ENCODE measurements at places on chromosomes 1 and 21. TPM values are rescaled to one million over a fixed set of nuclear protein-coding genes. Genes with fewer than 3 reads are reported as not detected.

DNA sequence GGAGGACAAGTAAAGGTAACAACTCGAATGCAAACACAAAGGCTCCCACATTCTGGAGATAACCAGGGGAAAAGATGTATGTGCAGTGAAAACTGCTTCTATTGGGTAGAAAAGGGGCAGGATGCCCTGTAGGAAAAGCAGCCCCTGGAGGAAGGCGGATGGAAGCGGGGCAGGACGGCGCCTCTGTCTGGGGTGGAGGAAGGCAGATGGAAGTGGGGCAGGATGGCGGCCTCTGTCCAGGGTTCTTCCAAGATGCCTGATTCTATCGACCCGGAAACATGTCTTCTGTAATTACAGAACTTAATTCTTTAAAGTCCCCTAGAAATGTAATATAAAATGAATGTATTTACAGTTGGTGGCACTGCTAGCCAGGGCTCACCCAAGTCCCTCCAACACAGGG lies 24.0 kb upstream of the LRRC47 start:
- DNase-seq: no peak
- no peaks in the 10 kb centered on the region for H3K4me1 ChIP-seq
- no peaks in the 10 kb centered on the region for H3K27me3 ChIP-seq
- H3K27ac ChIP-seq: no peak overlapping the region
- peaks cover 4% of the 10 kb centered on the region for H3K36me3 ChIP-seq

Gene LRRIQ3
- total RNA-seq: 0.26 TPM

DNA sequence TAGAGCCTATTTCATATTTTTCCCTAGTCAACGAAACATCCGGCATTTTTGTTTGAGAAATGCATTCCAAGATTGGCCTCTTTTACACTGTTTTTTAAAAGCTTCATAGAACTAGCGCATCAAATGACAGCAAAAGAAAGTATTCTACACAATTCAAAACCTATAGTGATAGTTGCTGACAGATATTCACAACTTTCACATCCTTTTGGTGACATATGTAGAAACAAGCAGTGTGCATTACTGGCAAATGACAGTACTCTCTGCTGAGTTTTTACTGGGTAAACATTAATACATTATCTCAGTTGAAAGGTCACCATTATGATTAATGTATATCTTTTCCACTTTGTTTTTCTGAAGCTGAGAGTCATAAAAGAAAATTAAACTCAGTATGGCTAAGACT lies 135.4 kb upstream of the RGS18 start:
- H3K36me3 ChIP-seq: no peaks in the 10 kb centered on the region
- H3K4me3 ChIP-seq: no peak overlapping the region
- DNase-seq: no peak
- H3K27ac ChIP-seq: no peak overlapping the region
- no peaks in the 10 kb centered on the region for H3K27me3 ChIP-seq

DNA sequence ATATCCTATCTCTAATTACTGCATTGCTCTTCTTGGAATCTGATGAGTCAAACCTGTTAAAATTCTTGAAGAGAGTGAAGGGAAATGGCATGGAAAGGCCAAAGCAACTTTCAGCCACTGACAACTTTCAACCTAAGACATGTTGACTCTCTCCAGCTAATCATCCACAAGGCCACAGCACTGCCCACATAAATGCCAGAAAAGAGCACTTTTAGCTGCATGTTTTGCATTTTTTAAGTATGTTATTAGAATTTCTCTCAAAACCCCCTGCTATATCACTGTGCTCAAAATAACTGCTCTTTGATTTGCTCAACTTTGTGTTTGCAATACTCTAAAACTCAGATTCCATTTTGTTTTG lies 352.5 kb downstream of the ADGRL2 start:
- no peak overlapping the region for H3K4me3 ChIP-seq
- H3K27ac ChIP-seq: no peak overlapping the region
- no peaks in the 10 kb centered on the region for H3K27me3 ChIP-seq
- H3K36me3 ChIP-seq: no peaks in the 10 kb centered on the region
- H3K4me1 ChIP-seq: no peaks in the 10 kb centered on the region

DNA sequence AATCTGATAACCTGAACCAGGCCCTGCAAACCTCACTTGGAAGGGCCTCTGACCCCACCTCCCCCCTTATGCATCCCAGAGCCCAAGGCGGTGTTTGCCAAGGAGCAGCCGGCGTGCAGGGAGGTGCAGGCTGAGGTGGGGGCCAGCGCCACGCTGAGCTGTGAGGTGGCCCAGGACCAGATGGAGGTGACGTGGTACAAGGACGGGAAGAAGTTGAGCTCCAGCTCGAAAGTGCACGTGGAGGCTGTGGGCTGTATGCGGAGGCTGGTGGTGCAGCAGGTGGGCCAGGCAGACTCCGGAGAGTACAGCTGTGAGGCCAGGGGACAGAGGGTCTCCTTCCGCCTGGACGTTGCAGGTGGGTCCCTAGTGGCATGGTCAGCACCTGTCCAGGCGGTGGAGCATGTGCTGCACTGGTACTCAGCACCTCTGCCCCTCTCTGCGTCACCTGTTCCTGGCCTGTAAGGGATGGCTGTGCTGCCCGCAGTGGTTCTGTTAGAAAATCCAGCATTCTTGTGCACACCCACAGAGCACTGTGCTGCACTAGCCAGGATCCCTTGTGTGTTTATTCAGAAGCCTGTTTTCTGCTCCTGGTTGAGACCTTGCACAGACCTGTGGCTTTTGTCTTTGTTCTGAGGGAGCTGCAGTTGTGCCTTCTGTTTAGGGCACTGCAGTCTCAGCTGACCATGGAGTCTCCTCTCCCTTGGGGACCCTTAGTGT lies 11.6 kb downstream of the OBSCN start:
- H3K27ac ChIP-seq: no peak overlapping the region
- H3K4me1 ChIP-seq: no peaks in the 10 kb centered on the region
- H3K36me3 ChIP-seq: peaks cover 76% of the 10 kb centered on the region
- no peaks in the 10 kb centered on the region for H3K27me3 ChIP-seq

Gene PROX1
- total RNA-seq: 0.83 TPM

Data from H9 (cell line).